CD4-positive, alpha-beta T cell treated with Interleukin-4 for 1 hour (primary cell): ENCODE measurements at places on chromosomes 6 and 20.

- no peak for DNase-seq
These were observed 59.2 kb upstream of the CDKAL1 start for GRCh38 chr6:20474874-20475542.

DNA sequence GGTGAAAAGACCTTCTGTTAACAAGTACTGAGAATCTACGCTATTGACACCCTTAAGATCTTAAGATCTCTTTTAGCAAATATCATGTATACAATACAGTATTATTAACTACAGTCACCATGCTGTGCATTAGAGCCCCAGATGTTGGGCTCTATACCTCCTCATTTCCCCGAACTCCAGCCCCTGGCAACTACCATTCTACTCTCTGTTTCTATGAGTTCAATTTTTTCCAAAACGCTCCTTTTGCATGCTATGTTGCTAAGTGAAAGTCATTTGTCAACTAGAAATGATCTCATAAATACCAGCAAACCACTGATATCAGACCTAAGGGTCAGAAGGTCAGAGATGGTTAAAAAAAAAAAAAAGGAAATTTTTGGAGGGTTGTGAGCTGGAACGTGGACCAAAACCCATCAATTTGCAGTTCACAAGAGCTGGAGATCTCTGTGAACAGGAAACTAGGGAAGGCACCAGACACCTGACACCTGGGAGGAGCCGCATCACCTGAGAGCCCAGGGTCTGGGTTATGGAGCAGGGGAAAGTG lies 122.0 kb upstream of the KCNK16 start:
- DNase-seq = no peak

DNA sequence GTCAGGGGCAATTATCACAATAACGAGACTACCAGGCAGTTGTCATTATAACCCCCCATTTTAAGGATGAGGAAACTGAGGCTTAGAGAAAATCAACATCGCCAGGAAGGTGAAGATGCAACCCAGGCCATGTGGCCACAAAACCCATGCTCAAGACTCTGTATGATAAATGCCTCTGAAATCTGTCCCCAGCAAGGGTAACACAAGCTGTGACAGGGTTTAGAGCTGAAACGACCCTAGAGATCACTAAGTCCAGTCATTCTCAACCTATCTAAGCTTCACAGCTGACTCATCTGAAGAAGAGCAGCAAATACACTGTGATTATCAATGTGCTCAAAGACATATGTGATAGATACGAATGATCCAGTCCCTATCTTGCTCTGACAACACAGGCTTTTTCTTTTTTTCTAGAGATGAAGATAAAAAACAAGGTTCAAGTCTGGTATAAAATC lies 47.0 kb downstream of the ARHGAP18 start:
- no peak for DNase-seq

- DNase-seq = no peak
These were observed 82.0 kb downstream of the SLC35F1 start for GRCh38 chr6:117989086-117989485.

- no peak for DNase-seq
These were observed 45.3 kb upstream of the HDDC2 start for GRCh38 chr6:125346926-125347563.

DNA sequence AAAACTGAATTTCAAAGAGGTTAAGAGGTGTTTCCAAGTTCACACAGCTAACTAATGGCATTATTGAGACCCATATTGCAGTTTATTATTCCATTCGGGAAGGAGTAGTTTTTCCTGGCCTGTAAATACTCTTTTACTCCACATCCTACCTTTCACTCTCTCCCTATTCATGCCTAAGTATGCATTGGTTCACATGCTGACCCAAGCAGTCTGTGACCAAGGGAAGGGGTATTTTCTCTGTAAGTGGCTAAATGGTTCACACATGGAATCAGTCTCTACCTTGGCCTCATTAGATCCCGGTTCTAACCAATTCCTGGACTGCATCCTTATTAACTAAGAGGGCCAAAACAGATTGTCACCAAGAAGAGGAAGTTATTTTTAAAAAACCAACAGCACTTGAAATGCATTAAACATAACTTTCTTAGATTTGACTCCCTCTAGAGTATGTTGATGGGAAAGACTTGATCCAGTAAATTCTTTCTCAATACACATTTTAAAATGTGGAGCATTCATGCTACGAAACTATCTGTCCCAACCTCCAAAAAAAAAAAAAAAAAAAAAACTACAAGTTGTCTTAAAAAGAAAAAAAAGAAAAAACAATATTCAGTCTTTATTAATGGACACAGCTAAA lies 17.8 kb upstream of the RSPO3 start:
- no peak for DNase-seq

DNA sequence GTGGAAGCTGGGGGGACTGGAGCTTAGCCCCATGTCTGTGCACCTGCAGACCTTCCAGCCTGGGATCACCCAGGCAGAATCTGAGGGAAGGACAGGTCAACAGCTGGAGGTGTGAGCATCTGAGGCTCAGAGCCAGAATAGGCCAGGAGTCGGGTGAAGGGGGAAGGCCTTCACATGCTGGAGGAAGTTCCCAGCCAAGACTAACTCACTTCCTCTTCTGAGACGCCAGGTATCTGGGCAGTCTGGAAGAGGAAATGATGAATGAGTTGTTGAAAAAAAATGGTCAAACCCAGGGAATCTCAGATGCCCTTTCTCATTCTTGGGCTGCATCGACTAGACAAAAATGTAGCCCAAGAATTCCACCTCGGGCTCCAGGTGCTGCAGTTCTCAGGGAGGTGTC lies 73.6 kb upstream of the TIAM2 start:
- DNase-seq = no peak

- peak; percentile 28 for DNase-seq
These were observed 47.6 kb downstream of the EZR start for GRCh38 chr6:158771399-158772152.

DNA sequence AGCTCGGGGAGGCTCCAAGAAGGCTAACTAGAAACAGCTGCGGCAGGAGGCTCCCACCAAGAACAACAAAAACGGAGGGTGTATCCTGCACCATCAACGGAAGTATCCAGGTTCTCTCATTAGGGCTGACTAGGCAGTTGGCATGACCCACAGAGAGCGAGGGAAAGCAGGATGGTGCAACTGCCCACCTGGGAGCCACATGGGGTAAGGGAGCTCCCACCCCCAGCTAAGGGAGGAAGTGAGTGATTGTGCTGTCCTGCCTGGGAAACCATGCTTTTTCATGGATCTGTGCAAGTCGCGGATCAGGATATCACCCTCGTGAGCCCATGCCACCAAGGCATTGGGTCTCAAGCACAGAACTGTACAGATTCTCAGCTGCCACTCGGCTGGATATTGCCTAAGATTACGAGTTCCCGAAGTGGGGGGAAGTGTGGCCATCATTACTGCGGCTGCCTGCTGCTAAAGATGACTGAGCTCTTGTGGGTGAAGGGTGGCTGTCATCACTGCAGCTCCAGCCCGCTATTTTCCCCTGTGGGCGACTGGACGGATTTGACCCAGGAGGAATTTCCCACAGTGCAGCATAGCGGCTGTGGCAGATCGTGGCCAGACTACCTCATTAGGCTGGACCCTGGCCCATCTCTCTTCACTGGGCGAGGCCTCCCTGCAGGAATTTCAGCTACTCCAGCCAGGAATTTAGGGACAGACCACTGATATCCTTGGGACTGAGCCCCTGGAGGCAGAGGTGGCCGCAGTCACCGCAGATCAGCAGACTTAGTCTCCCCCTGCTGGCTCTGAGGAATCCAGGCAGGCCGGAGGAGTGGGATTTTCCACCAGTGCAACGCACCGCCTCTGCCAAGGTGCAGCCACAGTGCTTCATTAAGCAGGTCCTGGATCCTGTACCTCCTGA lies 515.7 kb downstream of the FRK start:
- no peak for DNase-seq

- no peak for DNase-seq
These were observed 277.2 kb downstream of the FRK start for GRCh38 chr6:115783402-115784061.

DNA sequence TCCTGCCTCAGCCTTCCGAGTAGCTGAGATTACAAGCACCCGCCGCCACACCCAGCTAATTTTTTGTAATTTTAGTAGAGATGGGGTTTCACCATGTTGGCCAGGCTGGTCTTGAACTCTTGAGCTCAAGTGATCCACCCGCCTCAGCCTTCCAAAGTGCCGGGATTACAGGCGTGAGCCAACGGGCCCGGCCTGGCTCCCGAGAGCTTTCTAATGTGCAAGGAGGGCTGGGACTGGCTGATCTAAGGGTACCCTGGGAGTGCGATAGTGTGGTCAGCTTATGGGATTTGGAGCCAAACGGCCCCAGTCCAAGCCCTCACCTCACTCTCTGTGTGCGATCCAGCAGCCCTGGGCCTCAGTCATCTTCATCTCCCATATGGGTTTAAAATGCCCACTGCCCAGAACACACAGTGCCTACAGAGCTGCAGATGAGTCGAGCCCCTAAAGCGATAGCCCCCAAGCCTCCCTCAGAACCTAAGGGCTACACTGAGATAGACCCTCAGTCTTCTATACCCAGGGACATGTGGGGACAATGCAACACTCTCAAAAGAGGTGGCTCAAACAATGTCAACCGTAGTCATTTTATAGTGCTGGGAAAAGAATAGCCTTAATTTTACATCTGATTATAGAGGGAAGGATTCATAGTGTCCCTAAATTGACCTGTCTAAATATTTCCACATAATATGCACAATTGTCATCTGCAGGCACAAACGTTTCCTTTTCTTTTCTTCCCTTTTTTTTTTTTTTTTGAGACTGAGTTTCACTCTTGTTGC lies 50.1 kb downstream of the SSR1 start:
- DNase-seq = no peak

DNA sequence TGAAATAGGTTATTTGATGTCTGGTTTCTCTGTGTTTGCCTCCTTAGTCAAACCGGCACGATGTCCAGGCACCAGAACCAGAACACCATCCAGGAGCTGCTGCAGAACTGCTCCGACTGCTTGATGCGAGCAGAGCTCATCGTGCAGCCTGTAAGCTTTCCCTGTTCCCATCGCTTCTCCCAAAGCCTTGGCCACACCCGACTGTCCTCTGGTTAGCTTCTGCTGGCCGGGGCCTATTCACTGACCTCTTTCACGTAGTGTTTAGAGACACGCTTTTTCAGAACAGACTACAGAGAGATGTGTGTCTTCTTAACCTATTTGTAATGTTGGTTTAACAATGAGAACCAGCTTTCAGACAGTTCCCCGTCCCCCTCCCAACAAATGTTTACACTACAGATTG lies 14.2 kb downstream of the DSP start:
- no peak for DNase-seq

GRCh38 chr20:63456429-63457284 lies 15.8 kb downstream of the KCNQ2 start:
- no peak for DNase-seq

- DNase-seq = no peak
These were observed 50.5 kb upstream of the TRIM26 start for GRCh38 chr6:30263734-30264133.

GRCh38 chr6:35294308-35294945 lies 3.2 kb upstream of the DEF6 start:
- peak; percentile 68 for DNase-seq

GRCh38 chr6:109229536-109229935 lies 134.2 kb downstream of the CEP57L1 start:
- no peak for DNase-seq

- no peak for DNase-seq
These were observed 30.2 kb upstream of the SGK1 start for GRCh38 chr6:134347885-134348805.

- DNase-seq = no peak
These were observed 31.2 kb downstream of the KCNQ5 start for GRCh38 chr6:72653026-72653425.

DNA sequence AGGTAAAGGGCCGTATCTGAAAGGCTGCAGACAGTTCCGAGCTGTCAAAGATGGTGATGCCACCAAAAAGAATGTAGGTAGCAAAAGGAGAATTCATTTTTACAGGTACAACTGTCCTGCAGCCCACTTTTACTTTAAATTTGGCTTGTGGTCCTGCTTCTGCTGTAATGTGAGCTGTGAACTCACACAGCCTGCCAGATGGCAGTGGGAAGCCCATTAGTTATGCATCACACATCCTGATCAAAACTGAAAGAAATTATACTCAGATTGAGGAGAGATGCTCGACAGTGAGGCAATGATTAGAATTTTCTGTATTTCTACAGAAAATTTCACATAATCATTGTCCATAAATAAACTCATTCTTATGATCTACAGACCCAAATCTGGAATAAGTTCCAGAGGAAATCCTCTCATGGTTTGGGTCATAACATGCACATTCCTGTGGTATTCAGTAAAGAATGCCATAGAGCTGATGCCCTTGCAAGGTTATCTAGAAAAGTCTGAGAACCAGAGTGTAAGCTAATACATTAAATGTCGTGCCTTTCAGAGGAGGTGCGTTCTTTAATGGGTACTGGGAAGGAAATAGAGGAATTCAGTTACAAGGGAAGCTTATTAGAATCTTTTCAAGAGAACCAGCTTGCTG lies 23.9 kb upstream of the E2F3 start:
- DNase-seq = no peak

- DNase-seq = no peak
These were observed 109.9 kb upstream of the THBS2 start for GRCh38 chr6:169363590-169363989.

DNA sequence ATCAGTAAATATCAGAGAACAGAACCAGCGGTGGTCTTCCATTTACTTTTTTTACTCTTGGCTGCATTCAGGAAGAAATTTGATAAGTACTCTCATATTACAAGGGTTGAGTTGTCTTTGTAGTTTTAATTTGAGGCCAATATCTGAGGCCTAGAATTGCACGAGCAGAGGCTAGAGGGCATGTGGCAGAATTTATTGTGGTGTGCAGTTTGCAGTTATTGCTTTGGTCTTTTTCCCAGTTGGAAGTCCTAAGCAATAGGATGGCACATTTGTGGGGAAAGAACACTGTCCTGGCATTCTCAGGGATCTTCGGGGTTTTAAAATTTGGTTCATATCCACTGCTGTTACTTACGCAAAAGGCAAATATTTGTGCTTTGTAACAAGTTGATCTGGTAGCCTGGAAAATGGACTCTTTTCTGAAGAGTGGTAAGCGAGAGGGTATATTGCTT lies 66.0 kb downstream of the CTNNBL1 start:
- DNase-seq = no peak

DNA sequence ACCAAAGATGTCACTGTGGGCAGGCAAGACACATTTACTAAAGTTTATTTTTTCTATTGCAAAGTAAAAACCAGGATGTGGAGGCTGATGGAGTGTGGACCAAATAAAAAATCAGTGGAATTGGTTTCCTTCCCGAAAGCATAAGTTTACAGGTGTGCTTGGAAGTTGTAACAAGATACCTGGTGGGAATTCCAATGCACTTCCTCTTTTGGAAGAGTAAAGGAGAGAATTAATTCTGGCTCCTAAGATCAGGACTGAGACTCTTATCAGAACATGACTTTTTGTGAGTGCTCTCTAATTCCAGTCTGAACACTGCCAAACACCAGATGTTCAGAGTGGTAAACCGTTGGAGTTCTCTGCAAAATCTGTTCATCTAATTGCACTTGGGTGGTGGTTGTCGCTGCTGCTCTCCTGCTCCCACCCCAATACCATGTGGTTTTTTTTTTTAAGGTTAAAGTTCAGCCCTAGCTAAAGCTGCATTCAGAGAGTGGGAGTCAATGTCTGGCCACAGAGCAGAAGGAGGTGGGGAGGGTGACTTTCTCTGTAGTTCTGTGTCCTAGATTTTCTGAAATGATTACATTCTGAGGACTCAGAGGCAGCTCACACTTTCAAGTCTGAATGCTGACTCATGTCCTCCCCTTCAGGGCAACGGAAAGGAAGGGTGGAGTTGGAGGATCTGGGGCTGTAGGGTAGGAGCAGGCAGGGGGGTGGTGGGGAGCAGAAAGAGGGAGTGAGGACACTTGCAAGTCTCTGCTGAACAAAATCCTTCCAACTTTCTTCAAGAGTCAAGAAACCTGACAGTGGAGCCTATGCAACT lies 275.8 kb upstream of the PRDM1 start:
- peak; percentile 40 for DNase-seq
